Stromal cell of bone marrow (primary cell): ENCODE measurements at places on chromosomes 16 and 17.

- no peak for DNase-seq
Measured at GRCh38 chr17:15143524-15143923, 121.6 kb downstream of the PMP22 start.

GRCh38 chr17:45320931-45321461, 4.2 kb upstream of the MAP3K14 start:
- DNase-seq: peak; percentile 96

DNA sequence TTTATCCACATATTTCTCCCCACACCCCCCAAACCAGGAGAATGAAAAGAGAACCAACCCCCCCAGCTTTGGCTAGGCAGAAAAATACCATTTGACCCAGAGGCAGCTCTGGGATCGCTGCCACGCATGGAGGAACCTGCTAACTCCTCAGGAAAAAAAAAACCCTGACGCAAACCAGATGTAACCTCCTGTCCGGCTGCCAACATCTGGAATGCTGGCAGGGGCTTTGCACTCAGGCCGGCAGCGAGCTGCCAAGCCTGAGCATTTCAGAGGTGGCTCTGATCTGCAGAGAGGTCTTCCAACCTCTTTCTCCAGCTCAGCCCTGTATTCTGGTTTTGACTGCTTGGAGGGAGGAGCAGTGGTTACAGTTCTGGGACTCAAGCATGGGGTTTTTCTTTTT, 8.2 kb downstream of the IGFBP4 start:
- DNase-seq: peak; percentile 88

DNA sequence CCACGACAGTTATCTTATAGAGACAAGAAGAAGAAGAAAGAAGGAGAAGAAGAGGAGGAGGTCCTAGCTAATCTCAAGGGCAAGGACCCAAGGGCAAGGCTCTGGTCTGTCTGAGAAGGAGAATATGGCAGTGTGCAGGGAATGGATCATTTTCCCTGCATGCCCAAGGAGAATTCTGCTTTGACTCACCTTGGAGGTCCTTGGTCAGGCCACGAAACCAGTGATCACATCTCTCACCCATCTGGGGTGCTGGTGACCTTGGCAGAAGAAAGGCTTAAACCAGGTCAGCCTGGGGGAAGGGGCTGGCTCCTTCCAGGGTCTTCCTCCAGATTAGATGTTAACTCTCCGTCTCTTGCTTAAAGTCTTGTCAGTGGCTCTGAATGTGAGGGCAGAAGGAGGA, 1.6 kb upstream of the FMNL1 start:
- DNase-seq: no peak
